ENCODE measurements at places on chromosomes 11 and 22.

GRCh38 chr11:117907276-117908108 is 21.7 kb downstream of the TMPRSS13 start:
- peak; percentile 77 for DNase-seq

DNA sequence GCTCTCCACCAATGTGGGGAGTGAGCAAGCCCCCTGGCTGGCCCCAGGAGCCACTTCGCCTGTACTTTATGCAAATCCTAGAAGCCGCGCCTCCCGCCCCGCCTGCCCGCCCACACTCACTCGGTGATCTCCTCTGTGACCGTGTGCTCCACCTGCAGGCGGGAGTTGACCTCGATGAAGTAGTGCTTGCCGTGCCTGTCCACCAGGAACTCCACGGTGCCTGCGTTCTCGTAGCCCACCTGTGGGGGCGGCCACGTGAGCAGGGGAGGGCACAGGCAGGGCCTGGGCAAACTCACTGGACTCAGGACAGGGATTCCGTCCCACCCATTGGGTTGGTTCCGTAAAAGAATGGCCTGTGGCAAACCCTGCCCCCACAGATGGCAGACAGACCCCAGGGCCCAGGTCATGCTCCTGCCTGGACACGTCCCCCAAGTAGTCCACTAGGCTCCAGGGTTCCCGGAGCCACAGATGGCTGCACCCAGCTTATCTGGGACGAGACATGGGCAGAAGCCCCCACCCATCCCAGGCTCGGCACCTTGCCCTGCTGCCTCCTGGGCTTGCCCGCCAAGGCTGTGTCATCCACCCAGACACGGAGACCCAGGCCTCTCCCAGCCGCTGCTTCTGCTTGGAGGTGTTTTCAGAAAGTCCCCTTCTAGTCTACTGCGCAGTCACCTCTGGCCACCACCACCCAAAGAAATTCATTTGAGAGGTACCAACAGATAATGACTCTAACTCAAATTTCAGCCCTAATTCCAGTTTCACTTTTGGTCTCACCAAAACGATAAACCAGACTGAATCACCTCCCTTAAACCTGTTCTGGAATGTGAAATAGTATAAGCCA is 12.1 kb downstream of the LRFN4 start:
- DNase-seq: no peak

- no peak for DNase-seq
Measured at GRCh38 chr11:109329716-109330115, 92.3 kb upstream of the C11orf87 start.

DNA sequence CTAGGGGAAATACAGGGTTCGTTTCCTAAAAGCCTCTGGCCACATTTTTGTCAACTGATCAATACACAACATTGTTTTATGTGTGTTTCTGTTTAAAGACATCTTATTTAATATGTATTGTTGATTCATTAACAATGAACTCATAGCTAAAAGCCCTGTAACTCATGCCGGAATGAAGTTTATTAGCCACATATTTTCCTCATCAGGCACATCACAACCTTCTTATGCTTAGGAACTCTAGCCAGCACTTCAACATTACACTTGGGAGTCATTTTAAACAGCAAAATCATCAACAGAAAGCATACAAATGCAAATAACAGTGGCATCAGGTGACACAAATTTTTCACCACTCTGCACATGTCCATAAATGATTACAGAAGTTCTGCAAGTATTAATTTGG is 15.1 kb upstream of the BLID start:
- DNase-seq: no peak

DNA sequence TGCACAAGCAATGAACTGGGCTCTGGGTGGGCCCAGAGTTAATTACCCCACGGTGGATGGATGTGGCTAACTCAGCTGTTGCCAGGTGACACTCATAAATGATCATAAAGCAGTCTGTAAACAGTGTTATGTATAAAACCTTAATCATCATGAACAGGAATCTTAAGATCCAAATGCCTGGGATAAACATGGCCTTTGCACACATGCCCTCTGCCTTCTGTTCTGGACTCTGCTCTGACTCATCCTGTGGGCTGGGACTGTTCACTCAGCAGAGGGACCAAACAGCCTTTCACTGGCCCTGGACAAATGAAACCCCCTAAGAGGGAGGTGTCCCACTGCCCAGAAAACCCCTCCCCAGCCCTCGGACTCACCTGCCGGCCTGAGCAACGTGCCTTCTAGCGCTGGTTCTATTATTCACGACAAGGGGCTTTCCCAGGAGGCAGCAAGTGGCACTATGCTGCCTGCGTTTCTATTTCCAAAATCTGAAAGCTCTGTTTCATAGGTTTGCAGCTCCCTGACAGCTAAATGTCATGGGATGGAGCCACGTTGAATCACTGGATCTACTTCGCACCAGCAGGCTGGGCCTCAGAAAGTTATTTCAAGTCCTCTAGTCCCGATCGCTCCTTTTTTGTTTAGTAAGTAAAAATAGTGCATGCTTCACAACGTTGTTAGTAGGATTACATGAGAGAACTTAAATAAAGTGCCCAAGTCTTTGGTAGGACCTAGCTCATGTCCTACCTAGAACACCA is 53.0 kb downstream of the LARGE1 start:
- DNase-seq: no peak

DNA sequence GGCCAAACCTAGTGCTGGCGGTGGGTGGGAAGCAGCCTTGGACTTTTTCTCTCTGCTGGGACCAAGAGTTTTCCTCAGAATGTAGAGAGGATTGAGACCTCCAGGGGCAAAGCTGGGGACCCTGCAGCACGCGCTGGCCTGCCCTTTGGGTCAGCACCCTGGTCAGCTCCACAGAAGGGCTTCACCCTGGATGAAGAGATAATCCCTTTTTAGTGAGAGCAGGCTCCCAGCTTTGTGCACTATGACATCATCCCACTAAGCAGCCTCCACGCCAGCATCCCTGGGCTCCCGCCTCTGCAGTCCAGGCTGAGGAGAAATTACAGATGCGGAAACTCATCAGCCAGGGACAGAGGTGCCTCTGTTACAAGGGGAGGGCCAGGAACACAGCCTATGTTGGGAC is 23.5 kb downstream of the DRICH1 start:
- DNase-seq: no peak

DNA sequence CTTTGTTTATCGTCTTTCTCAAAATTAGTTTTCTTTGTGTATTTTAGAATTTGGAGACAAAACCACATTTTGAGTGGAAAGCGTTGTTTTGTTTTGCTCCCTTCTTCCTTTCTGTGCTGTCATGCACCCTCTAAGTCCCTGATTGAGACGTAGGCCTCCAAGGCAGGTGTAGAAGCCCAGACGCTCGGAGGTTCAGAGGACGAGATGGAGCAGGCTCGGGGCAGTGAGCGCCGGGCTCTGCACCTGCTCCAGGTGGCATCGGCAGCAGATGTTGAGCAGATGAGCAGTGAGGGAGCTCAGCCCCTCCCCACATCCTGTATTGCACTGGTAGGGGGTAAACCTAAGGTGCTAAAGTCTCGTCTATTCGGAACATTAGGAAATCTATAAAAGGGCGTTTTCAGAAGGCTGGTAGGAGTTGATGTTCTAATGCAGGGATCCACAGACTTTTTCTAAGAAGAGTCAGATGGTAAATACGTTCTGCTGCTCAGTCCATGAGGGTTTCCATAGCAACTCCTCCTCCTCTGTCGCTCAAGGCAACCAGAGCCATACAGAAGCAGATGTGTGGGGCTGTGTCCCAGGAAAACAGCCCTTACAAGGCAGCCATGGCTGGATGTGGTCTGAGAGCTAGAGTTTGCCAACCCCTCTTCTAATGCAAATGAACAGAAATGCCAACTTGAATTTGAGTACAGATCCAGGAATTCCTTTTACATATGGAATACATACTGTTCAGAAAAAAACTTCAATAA is 724.2 kb downstream of the BRD1 start:
- no peak for DNase-seq

DNA sequence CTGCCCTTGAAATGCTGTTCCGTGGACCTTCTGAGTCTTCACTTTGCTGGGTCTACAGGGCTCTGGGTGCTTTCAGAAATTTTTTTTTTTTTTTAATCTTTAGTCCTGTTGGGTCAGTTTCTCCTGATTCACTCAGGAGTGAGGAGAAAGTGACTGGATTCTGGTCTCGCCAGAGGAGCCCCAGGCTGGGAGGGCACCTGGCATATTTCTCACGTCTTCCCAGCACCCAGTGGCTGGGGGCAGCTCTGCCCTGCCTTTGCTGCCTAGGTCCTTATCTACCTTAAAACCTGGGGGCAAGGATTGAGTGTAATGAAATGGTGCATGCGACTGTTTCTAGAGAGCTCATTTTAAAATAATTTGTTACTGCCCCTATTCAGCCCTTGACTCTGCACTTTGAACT is 23.3 kb downstream of the SAMM50 start:
- no peak for DNase-seq

DNA sequence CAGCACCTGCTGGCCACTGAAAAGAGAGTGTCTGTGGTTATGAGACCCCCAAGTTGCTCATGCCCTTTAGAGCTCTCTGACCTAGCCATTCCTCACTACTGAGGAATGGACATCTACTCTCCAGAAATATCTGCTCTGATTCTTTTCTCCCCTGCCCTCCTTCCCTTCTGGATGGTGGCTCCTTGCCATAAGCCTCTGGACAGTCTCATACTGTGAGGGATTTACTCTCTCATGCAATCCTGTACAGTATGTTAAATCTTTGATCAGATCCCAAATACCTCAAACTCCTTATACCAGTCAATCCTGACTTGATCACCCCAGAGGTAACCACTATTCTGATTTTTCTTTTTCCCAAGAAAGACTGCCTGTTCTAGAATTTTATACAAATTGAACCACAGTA is 80.7 kb downstream of the ARHGAP20 start:
- no peak for DNase-seq

GRCh38 chr11:44535191-44535980 is 30.1 kb upstream of the CD82 start:
- DNase-seq: no peak

DNA sequence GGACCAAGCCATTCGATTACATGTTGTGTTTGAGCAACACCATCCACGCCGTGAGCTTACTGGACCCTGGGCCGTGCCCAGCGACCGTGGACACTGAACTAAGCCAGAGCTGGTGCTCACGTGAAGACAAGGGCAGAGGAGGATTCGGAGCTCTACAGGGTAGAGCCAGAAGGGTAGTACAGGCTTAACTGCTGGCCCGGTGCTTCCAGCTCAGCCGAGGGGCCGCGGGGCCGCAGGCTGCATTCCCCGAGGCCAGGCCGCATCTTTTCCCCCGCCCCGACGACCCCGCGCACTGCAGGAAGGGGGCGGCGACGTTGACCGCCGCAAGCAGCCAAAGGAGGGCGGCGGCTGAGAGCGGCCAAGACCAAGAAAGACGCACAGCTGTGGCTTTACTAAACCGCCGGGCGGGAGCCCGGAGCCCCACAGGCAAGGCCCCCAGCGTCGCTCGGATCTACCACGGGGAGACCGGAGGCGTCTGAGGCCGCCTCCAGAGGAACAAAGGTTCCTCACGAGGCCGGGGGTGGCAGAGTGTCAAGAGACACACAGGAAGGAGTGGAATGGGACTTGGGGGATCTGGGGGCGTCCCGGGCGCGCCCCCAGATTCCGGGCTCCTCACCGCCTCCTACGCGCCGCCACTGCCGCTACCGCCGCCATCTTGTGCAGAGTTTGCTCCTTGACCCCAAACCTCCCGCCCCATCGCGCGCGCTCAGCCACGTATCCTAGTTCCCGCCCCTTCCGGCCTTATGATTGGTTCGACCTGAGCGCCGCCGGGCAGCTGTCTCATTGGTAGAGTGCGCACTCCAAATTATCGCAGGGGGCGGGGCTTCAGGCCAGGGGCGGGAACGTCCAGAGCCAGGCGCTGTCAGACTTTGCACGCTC is at the start of gene GANAB:
Gene GANAB (minus strand): TSS at position 668 of the 879 bp plus-strand sequence. CDS start 14 bp downstream, at position 654.
- DNase-seq: peak; percentile 100

- no peak for DNase-seq
Measured at GRCh38 chr11:122902951-122903350, 20.4 kb downstream of the JHY start.

- DNase-seq: no peak
Measured at GRCh38 chr11:91257667-91258066, 967.0 kb upstream of the FAT3 start.

- DNase-seq: no peak
Measured at GRCh38 chr11:125233736-125234275, 69.3 kb downstream of the PKNOX2 start.

- no peak for DNase-seq
Measured at GRCh38 chr11:95058621-95059020, 8.1 kb upstream of the SRSF8 start.
